Left lung (tissue), 14 donors: ENCODE measurements at places on chromosomes 6 and 20. TPM values are rescaled to one million over a fixed set of nuclear protein-coding genes. Genes with fewer than 3 reads are reported as not detected.

Gene PPIL6
- 15.1 TPM for polyA plus RNA-seq

GRCh38 chr20:31573555-31574321 is 31.4 kb upstream of the ID1 start:
- DNase-seq, result no peak

Gene MRAP2
- polyA plus RNA-seq, result 5.9 TPM

Gene ELOVL2
- polyA plus RNA-seq, result 4.1 TPM

- DNase-seq, result no peak
These were observed 11.0 kb upstream of the HIVEP1 start for GRCh38 chr6:12001004-12001705.

DNA sequence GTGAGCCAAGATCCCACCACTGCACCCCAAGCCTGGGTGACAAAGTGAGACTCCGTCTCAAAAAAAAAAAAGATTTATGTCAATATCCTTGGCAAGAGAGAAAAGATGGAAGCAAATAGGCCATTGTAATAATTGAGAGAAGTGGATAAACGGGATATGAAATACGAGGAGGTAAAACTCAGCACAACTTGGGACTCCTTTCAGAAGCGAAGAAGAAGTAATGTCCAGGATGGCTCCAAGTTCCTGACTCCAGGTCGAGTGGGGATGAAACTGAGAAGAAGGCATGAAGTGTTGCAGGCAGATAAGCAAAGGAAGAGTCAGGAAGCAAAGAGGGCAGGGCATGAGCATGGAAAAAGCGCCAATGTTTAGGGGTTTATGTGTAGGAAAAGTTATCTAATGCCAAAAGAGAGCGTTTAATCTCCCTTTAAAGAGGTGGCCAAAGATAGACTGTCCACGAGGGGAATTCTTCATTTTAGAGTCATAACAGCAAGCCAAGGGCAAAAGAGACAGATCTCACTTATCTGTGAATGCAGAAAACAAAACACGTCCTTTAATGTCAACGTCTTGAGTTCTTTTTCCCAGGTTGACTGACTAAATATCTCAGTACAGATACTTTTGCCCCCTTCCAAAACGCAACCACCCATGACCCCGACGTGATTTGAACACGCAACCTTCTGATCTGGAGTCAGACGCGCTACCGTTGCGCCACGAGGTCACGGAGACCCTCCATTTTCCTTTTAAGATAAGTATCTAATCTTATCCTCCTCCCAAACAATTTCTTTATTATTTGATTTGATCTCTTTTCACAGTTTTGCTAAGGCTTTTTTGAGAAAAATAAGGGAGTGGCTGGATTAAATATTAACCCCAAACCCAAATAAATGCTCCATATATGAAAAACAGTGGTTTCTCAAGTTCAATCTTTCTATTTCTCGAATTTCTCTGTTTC is 46.3 kb upstream of the BTN3A2 start:
- DNase-seq, result no peak
